ENCODE measurements at places on chromosomes 12 and 14.

DNA sequence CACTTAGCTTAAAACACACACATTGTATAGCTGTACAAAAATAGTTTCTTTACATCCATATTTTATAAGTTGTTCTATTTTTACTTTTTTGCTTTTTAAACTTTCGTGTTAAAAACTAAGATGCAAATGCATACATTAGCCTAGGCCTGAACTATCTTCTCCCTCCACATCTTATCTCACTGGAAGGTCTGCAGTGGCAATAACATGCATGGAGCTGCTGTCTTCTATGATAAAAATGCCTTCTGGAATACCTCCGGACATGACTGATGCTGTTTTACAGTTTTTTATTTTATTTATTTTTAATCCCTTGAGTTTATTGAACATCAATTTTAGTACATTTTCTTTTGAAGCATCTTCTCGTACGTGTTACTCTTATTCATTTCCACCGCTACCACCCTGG lies 112.3 kb upstream of the TSPAN8 start:
- no peak for DNase-seq

DNA sequence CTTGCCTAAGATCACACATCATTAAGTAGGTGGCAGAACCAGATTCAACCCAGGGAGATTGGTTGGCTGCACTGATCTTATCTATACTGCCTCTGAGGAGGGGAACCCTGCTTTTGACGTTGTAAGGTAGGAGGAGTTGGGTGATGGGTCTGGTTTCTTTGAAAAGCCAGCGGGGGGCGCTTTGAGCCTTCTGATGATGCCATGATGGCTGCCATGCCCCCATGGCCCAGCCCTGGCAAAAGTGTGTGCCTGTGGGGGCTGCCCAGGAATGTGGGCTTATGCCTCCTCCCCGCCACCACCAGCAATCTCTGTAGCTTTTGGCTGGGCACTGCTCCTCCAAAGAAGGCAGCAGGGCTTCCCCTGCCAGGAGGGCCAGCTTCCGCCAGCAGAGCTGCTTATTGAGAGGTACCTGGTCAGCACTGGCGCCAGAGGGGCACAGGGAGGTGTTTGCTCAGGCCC lies 224.3 kb downstream of the SLC41A2 start:
- DNase-seq = peak; percentile 31

GRCh38 chr14:58571769-58572472 lies 65.8 kb upstream of the DACT1 start:
- no peak for DNase-seq

GRCh38 chr14:90109858-90110257 lies 48.1 kb downstream of the KCNK13 start:
- peak; percentile 28 for DNase-seq

DNA sequence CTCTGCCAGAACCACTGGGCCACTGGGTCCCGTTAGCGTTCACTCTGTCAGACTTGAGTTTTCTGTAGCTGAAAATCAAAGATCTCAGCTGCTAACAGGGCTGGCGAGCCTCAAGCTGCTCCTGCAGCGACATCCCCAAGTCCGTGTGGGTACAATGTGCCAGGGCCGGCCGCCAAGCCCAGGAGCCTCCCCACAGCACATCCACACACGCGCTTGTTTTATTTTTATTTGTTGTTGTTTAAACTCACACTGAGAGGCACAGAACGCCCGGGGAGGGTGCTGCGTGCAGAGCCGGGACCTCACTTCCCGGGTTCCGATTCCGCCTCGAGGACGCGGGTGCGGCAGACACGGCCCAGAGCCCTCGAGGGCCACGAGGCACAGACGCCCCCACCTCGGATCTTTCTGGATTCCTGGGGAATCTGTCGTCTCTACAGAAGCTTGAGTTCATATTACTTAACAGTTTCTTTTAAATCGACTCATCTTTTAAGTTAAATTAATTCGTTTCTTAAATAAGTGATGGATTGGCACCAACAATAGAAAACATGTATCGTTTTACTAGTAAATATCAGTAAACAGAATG lies 9.3 kb downstream of the GALNT9 start:
- DNase-seq = no peak

DNA sequence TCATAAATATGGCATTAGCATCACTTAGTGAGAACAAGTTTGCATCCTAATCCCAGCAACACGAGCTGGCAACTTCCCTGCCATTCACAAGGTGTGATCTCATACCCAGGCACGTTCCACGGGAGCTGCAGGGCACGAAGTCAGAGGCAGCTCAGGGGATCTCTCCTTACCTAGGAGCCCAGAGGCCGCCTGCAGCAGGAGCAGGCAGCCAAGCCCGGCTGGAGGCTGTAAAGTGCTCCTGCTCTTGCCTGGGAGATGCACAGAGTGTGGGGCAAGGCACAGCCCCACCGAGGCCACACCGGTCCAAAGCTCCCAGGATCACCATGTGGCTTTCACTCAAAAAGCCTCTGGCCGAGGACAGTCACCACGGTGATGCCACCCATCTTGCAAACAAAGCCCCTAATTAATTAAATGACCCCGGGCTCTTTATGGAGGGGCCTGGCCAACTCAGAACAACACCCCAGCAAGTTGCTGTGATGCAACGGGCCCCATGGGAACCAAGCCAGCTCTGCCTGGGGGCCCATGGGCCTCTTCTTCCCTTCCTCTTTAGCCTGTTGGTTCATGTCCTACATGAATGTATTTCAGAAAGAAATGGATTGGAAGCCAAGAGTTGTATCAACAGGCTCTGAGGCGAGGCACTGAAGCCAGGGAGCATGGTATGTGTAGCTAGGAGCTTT lies 26.5 kb downstream of the NUAK1 start:
- DNase-seq = no peak

GRCh38 chr12:112340230-112340629 lies 42.0 kb downstream of the HECTD4 start:
- DNase-seq = no peak

DNA sequence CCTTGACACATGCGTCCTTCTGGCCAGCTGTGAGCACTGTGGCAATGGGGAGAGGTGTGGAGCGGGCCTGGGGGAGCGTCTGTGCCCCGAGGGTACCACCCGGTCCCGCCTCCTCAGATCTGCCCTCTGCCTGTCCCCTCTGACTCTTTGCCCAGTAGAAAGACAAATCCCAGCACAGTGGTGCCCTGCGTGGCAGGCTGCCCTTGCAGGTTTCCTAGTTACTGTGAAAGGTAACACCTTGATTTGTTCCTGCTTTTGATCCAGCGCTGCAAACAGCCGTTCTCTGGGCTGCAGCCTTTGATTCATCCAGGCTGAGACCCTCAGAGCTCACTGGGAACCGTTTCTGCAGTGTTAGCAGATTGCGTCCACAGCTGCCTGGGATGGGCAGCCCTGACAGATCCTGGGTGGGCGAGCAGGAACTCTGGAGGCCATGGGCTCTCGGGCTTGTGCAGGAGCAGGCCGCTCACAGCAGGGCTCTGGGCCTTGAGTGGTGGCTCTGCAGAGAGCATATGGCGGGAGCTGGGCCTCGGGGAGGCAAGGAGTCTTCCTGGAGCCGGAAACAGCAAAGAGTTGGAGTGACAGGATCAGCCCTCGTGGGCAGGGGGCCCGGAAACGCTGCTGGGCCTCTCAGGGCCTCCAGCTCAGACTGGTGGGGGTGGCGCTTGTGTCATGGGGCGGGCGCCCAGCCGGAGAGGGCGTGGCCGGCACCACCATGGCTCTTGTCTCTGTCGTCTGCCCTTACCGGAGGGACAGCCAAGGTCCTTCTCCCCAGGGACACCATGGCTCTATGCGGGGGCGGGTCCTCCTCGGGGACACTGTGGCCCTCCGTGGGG lies 16.6 kb downstream of the FBRSL1 start:
- peak; percentile 38 for DNase-seq

- no peak for DNase-seq
Observed at GRCh38 chr12:47038270-47038748, 41.1 kb upstream of the PCED1B start.

- DNase-seq = no peak
Observed at GRCh38 chr14:28765831-28766468, 637 bp upstream of the FOXG1 start.

GRCh38 chr14:60863249-60863648 lies 117.6 kb downstream of the TRMT5 start:
- no peak for DNase-seq

GRCh38 chr12:89280833-89281538 lies 71.3 kb downstream of the DUSP6 start:
- DNase-seq = no peak

DNA sequence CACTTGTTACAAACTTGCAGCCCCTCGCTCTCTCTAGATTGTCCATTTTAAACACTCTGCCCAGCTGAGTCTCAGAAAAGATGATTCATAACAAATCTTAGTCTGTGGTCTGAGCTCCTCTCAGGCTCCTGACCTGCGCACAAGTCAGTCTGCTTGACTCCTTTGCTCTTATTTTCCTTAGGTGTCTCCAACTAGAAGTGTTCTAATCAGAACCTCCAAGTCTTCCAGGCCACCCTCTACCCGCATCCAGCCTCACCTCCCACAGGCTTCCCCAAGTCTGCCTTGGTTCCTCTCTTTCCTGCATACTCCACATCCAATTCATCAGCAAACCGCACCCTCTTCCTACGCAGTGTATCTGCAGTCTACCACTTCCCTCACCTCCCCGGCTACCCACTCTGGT lies 42.4 kb upstream of the BDKRB2 start:
- DNase-seq = no peak

GRCh38 chr12:93748672-93749383 lies 71.7 kb downstream of the CRADD start:
- DNase-seq = no peak

DNA sequence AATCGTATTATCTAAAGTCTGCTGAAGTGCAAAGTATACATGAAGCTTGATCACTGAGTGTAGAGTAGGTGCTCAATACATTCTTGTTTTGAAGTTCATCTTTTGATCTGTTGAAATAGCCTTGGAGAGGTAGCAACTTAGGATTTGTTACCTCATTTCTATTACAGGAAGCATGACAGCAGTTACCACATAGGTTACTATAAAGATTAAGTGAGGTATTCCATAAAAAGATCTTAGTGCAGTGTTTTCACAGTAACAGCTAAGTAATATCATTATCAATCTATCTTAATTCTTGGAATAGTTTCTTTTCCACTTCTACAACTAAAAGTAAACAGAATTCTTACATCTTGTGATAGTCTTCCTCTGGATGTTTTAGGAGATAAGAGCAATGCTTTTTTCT lies 50.9 kb downstream of the BTBD7 start:
- no peak for DNase-seq

DNA sequence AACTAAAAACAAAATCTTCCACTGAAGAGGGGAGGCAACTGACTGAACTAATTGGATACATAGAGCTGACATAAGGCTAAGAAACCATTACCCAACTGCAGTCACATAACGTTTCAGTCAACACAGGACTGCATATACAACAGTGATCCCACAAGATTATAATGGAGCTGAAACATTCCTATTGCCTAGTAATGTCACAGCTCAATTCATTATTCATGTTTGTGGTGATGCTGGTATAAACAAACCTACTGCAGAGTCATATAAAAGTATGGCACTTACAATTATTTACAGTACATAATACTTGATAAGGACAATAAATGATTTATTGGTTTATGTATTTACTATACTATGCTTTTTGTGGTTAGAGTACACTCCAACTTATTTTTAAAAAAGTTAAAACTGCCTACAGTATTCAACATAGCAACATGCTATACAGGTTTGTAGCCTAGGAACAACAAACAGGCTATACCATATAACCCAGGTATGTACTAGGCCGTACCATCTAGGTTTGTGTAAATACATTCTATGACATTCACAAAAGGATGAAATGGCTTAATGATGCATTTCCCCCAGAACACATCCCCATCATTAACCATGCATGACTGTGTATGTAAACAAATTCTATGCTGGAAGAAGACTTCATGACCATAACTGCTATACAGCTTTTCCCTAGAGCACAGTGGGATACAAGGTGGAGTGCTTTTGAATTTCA lies 4.3 kb downstream of the NAP1L1 start:
- DNase-seq = no peak

DNA sequence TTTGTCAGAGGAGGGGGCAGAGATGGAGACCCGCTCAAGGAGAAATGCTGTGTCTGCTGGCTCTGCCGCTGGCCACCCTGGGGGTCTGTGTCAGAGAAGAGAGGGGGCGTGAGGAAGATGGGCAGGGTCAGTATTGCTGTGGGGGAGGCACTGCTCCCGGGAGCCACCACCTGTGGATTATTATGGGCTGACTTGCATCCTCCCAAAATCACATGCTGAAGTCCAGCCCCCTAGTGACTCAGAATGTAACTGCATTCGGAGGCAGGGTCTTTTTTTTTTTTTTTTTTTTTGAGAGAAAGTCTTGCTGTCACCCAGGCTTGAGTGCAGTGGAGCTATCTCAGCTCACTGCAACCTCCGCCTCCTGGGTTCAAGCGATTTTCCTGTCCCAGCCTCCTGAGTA lies 12.3 kb downstream of the ABCD4 start:
- peak; percentile 64 for DNase-seq

DNA sequence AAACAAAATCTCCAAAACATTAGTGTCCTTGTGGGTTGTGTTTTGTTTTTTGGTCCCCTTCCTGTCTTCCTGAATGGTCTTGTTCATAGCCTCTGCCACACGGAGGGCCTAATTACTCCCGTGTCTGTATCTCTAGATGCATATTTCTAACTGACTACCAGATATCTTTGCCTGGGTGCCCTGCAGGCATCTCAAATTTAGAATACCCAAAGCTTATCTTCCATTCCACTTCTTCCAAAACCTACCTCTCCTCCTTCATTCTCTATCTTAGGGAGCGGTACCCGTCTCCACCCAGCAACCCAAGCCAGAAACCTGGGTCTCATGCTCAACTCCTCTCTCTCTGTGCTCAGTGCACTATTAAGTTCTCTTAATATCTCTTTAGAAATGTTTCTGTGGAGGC lies 10.9 kb upstream of the METAP2 start:
- DNase-seq = no peak

- DNase-seq = no peak
Observed at GRCh38 chr14:52895000-52895399, 55.9 kb downstream of the FERMT2 start.

DNA sequence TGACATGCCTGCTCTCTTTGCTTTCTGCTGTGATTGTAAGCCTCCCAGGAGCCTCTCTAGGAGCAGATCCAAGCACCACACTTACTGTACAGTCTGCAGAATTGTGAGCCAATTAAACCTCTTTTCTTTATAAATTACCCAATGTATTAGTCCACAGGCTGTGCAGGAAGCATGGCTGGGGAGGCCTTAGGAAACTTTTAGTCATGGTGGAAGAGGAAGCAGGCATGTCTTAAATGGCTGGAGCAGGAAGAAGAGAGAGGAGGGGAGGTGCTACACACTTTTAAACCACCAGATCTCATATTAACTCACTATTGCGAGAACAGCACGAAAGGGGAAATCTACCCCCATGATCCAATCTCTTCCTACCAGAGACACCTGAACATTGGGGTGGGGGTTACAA lies 108.9 kb downstream of the DERA start:
- DNase-seq = no peak

- DNase-seq = no peak
Observed at GRCh38 chr12:112969547-112970306, 8.6 kb upstream of the OAS2 start.

- DNase-seq = no peak
Observed at GRCh38 chr12:132469423-132469822, 20.5 kb upstream of the FBRSL1 start.
